ENCODE measurements at places on chromosomes 2 and 18. TPM values are rescaled to one million over a fixed set of nuclear protein-coding genes. Genes with fewer than 3 reads are reported as not detected.

- no peak overlapping the region for H3K27ac ChIP-seq
- no peaks in the 10 kb centered on the region for H3K27me3 ChIP-seq
- no peak overlapping the region for H3K4me3 ChIP-seq
- peaks cover 3% of the 10 kb centered on the region for H3K4me1 ChIP-seq
- H3K36me3 ChIP-seq: no peaks in the 10 kb centered on the region
- DNase-seq: no peak
Measured at GRCh38 chr2:218734190-218734975, 23.7 kb downstream of the TTLL4 start.

GRCh38 chr18:33517950-33518349 lies 60.1 kb upstream of the ASXL3 start:
- no peaks in the 10 kb centered on the region for H3K27me3 ChIP-seq
- no peak overlapping the region for H3K4me3 ChIP-seq
- H3K4me1 ChIP-seq: no peaks in the 10 kb centered on the region
- DNase-seq: no peak
- no peaks in the 10 kb centered on the region for H3K36me3 ChIP-seq
- H3K27ac ChIP-seq: no peak overlapping the region

GRCh38 chr2:129192117-129192516 lies 787.3 kb upstream of the RAB6C start:
- no peaks in the 10 kb centered on the region for H3K4me1 ChIP-seq
- H3K36me3 ChIP-seq: no peaks in the 10 kb centered on the region
- no peak overlapping the region for H3K27ac ChIP-seq
- no peak for DNase-seq
- H3K4me3 ChIP-seq: no peak overlapping the region

VWA3B gene
- 0.18 TPM for total RNA-seq

PIEZO2 gene
- total RNA-seq: 0.25 TPM

ITGAV gene
- total RNA-seq: 174 TPM

NYAP2 gene
- 0.04 TPM for total RNA-seq

KRTCAP3 gene
- total RNA-seq: 0.51 TPM

ST3GAL5 gene
- total RNA-seq: 11.8 TPM

- no peak overlapping the region for H3K27ac ChIP-seq
- no peaks in the 10 kb centered on the region for H3K4me1 ChIP-seq
- no peak overlapping the region for H3K4me3 ChIP-seq
- H3K27me3 ChIP-seq: no peaks in the 10 kb centered on the region
- DNase-seq: no peak
Measured at GRCh38 chr2:75140288-75140687, 59.0 kb downstream of the TACR1 start.

CDKL4 gene
- total RNA-seq: 0.87 TPM

DNA sequence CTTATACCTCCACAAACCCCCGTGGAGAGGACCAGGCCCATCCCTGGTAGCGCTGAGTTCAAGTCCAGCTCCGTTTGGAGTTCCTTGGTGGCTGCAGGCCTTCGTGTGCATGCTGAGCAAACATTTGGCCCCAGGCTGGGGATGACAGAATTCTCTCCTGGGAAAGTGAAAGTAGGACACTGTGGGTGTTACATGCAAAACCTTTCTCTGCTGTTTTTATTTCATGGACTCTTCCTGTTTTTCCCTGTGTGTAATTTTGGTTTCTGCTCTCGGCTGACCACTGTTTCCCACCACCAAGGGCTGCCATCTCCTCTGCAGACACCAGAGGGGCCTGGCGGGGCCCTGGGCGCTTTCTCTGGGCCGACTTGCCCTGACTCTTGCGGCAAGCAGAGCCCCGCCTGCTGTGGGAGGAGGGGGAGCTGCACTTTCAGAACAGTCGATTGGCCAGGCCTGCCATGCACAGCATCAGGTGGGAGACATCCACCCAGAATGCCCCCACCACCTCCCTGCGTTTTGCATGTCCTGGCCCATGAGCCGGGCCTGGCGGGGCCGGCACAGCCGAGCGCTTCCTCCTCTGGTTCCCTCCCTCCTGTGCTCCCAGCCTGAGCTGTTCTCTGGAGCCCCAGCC lies 102.4 kb downstream of the CABLES1 start:
- no peaks in the 10 kb centered on the region for H3K36me3 ChIP-seq
- peak overlapping the region; percentile 83 for H3K27ac ChIP-seq
- peak overlapping the region; percentile 39 for H3K4me3 ChIP-seq
- peak; percentile 53 for DNase-seq
- no peaks in the 10 kb centered on the region for H3K27me3 ChIP-seq

DNA sequence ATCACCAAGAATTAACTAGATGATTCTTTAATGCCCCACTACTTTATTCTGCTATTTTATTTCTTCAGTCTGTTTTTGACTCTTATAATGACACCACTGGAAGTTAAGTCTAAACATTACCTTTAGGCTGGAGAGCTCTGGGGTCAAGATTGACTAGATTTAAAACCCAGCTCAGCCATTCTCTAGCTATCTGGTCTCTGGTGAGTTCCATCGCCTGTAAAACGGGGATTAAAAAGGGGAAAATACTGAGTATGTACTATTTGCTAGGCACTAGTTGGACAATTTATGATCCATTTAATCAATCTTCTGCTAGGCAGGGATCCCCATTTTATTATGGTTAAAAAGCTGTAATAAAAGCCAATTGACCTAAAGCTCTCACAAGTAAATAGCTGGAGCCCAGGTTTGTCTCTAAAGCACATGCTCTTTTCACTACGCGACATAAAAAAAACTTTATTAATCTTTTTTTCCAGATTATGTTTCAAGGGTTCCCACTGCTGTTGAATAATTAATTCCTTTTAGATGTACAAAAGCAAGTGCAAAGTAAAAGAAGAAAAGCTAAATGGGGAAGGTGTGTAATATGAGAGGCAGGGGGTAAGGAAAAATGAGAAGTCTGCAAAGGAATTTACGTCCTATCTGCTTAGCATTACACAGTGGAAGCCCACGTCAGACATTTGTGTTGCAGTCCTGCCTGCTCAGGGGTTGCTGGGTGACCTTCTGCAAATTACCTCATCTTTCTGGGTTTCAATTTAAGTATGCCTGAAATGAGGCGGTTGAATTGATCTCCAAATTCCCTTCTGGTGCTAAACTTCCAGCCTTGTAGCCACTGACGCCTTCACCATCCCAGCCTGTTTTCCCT lies 918 bp upstream of the NABP1 start:
- peaks cover 4% of the 10 kb centered on the region for H3K4me1 ChIP-seq
- peak; percentile 39 for DNase-seq
- H3K36me3 ChIP-seq: no peaks in the 10 kb centered on the region
- peak overlapping the region; percentile 88 for H3K27ac ChIP-seq
- H3K4me3 ChIP-seq: peak overlapping the region; percentile 79
- no peaks in the 10 kb centered on the region for H3K27me3 ChIP-seq

TUBA4B gene
- not detected for total RNA-seq

LMAN2L gene
- total RNA-seq: 16.3 TPM

DSG4 gene
- not detected for total RNA-seq

DNA sequence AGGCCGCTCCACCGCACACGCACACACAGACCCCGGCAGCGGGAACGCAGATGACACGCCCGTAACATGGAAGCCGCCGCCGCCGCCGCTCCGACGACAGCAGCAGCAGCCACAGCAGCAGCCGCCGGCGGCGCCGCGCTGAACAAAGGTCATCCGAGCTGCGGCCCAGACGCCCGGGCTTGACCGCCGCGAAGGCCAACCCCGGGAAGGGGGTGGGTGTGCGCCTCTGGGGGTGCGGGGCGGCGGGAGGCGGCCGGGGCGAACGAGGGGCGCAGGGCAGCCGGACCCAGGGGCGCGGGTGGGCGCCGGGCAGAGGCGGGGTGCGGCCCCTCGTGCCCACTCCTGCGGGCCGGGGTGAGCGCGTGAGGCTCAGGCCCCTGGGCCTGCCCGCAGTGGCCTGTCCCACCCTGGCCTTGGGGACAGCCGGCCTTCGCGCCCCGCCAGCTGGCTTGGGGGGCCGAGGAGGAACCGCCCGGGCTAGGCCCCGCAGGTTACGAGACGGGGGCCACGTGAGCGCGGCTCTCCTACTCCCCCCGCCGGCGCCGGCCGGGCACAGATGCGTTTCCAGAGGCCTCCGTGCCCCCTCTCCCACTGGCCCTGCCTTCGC lies 1.0 kb upstream of the ZNF532 start:
- no peaks in the 10 kb centered on the region for H3K36me3 ChIP-seq
- H3K4me3 ChIP-seq: peak overlapping the region; percentile 60
- DNase-seq: peak; percentile 32
- H3K27me3 ChIP-seq: no peaks in the 10 kb centered on the region
- peak overlapping the region; percentile 100 for H3K27ac ChIP-seq

UGT1A6 gene
- not detected for total RNA-seq

GRCh38 chr2:57899898-57900297 lies 146.7 kb upstream of the VRK2 start:
- DNase-seq: no peak
- H3K4me1 ChIP-seq: no peaks in the 10 kb centered on the region
- H3K27me3 ChIP-seq: no peaks in the 10 kb centered on the region
- no peak overlapping the region for H3K4me3 ChIP-seq
- H3K27ac ChIP-seq: no peak overlapping the region

- peaks cover 35% of the 10 kb centered on the region for H3K27me3 ChIP-seq
- H3K36me3 ChIP-seq: no peaks in the 10 kb centered on the region
- H3K4me3 ChIP-seq: peak overlapping the region; percentile 46
Measured at GRCh38 chr2:240452462-240453256, 17.2 kb downstream of the GPC1 start.

- peaks cover 10% of the 10 kb centered on the region for H3K27me3 ChIP-seq
- no peaks in the 10 kb centered on the region for H3K36me3 ChIP-seq
- no peak overlapping the region for H3K27ac ChIP-seq
- no peak overlapping the region for H3K4me3 ChIP-seq
Measured at GRCh38 chr2:113105047-113105785, 22.2 kb upstream of the IL1RN start.

CBLN2 gene
- total RNA-seq: 0.29 TPM

DNA sequence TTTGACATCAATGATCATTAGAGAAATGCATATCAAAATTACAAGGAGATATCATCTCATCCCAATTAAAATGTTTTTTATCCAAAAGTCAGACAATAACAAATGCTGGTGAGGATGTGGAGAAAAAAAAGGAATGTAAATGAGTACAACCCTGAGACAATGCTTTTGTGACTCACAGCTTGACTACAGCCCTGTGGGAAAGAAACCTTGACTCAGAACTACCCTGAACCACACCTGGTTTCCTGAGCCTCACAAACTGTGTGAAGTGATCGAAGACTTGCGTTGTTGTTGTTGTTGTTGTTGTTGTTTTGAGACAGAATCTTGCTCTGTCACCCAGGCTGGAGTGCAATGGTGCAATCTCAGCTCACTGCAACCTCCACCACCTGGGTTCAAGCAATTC lies 266.6 kb upstream of the MYT1L start:
- no peaks in the 10 kb centered on the region for H3K4me1 ChIP-seq
- H3K27me3 ChIP-seq: peaks cover 5% of the 10 kb centered on the region
- DNase-seq: no peak
- no peak overlapping the region for H3K27ac ChIP-seq
- no peaks in the 10 kb centered on the region for H3K36me3 ChIP-seq

GRCh38 chr18:33146014-33146413 lies 294.5 kb downstream of the CCDC178 start:
- DNase-seq: no peak
- no peaks in the 10 kb centered on the region for H3K27me3 ChIP-seq
- no peak overlapping the region for H3K27ac ChIP-seq
- H3K36me3 ChIP-seq: no peaks in the 10 kb centered on the region
- H3K4me1 ChIP-seq: no peaks in the 10 kb centered on the region
- H3K4me3 ChIP-seq: no peak overlapping the region

TANC1 gene
- 69.3 TPM for total RNA-seq

GRCh38 chr2:212147921-212148513 lies 390.6 kb downstream of the ERBB4 start:
- no peak overlapping the region for H3K4me3 ChIP-seq
- no peak for DNase-seq
- no peaks in the 10 kb centered on the region for H3K36me3 ChIP-seq
- H3K27me3 ChIP-seq: no peaks in the 10 kb centered on the region
- no peaks in the 10 kb centered on the region for H3K4me1 ChIP-seq

DNA sequence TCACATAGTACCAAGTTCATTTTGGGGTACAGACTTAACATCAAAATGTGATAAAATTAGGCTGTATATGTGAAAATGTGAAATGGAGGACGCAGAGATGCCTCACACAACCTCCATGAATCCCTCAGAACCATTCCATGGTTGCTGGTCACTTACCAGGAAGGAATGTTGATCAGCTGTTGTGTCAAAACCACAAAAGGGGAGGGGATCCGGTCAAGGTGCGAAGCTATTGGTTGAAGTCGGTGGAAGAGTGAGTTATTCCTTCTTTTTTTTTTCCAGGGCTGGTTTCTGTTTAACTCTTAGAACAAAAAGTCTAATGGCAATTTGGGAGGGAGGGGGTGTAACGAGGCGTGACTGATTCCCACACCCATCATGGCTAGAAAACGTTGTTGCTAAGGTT lies 32.3 kb upstream of the REG3A start:
- H3K27ac ChIP-seq: no peak overlapping the region
- no peak for DNase-seq
- no peaks in the 10 kb centered on the region for H3K4me1 ChIP-seq

- DNase-seq: peak; percentile 13
- H3K4me1 ChIP-seq: no peaks in the 10 kb centered on the region
- no peaks in the 10 kb centered on the region for H3K36me3 ChIP-seq
- H3K4me3 ChIP-seq: no peak overlapping the region
- no peaks in the 10 kb centered on the region for H3K27me3 ChIP-seq
- no peak overlapping the region for H3K27ac ChIP-seq
Measured at GRCh38 chr2:98191883-98192282, 104.9 kb downstream of the VWA3B start.

GRCh38 chr2:98975611-98976010 lies 39.6 kb upstream of the CRACDL start:
- no peaks in the 10 kb centered on the region for H3K36me3 ChIP-seq
- H3K4me3 ChIP-seq: no peak overlapping the region
- H3K27me3 ChIP-seq: no peaks in the 10 kb centered on the region
- no peak overlapping the region for H3K27ac ChIP-seq
